Cardiac ventricle fibroblast (primary cell): ENCODE measurements at places on chromosomes 11 and 22. TPM values are rescaled to one million over a fixed set of nuclear protein-coding genes. Genes with fewer than 3 reads are reported as not detected.

The PANX3 gene
- total RNA-seq: not detected in 2 replicates

The KCNE3 gene
- total RNA-seq: 3.4 TPM in 2 replicates

The TCN2 gene
- 9.3 and 9.6 TPM in 2 replicates for total RNA-seq

The UCP3 gene
- 0.50 TPM in 1 of 2 replicates, not detected in the other for total RNA-seq

The DEUP1 gene
- not detected in 2 replicates for total RNA-seq

The FBLN1 gene
- 230 and 255 TPM in 2 replicates for total RNA-seq

The OR5B12 gene
- total RNA-seq: not detected in 2 replicates

The POLD3 gene
- total RNA-seq: 5.5 and 8.4 TPM in 2 replicates

The MS4A6E gene
- total RNA-seq: not detected in 2 replicates

The SCO2 gene
- total RNA-seq: 1.5 and 4.2 TPM in 2 replicates

The C11orf65 gene
- 0.49 and 1.9 TPM in 2 replicates for total RNA-seq

The SYT12 gene
- total RNA-seq: 2.2 and 3.1 TPM in 2 replicates

The LRRC32 gene
- total RNA-seq: 53.3 and 59.0 TPM in 2 replicates

The CCDC15 gene
- 0.56 and 0.64 TPM in 2 replicates for total RNA-seq

The OR5P2 gene
- total RNA-seq: not detected in 2 replicates

The RAC2 gene
- total RNA-seq: 54.1 and 55.0 TPM in 2 replicates

The MUC15 gene
- total RNA-seq: not detected in 2 replicates

The SMTNL1 gene
- not detected in 2 replicates for total RNA-seq

The NPAS4 gene
- total RNA-seq: not detected in 2 replicates

The C11orf86 gene
- not detected in 2 replicates for total RNA-seq

The UBXN1 gene
- total RNA-seq: 115 and 150 TPM in 2 replicates

The C11orf16 gene
- not detected in 2 replicates for total RNA-seq

The CASP5 gene
- not detected in 2 replicates for total RNA-seq

The MED17 gene
- 19.7 and 21.3 TPM in 2 replicates for total RNA-seq

The MIF gene
- 800 and 820 TPM in 2 replicates for total RNA-seq

The TOP3B gene
- 11.2 and 12.4 TPM in 2 replicates for total RNA-seq

The FOSL1 gene
- 19.4 and 22.3 TPM in 2 replicates for total RNA-seq

The CALCB gene
- total RNA-seq: not detected in 2 replicates

The ART5 gene
- 0.25 TPM in 1 of 2 replicates, not detected in the other for total RNA-seq

The TMEM191C gene
- total RNA-seq: 0.24 TPM in 1 of 2 replicates, not detected in the other

The KLHDC7B gene
- not detected in 2 replicates for total RNA-seq
